ENCODE measurements at places on chromosomes 2 and 18.

DNA sequence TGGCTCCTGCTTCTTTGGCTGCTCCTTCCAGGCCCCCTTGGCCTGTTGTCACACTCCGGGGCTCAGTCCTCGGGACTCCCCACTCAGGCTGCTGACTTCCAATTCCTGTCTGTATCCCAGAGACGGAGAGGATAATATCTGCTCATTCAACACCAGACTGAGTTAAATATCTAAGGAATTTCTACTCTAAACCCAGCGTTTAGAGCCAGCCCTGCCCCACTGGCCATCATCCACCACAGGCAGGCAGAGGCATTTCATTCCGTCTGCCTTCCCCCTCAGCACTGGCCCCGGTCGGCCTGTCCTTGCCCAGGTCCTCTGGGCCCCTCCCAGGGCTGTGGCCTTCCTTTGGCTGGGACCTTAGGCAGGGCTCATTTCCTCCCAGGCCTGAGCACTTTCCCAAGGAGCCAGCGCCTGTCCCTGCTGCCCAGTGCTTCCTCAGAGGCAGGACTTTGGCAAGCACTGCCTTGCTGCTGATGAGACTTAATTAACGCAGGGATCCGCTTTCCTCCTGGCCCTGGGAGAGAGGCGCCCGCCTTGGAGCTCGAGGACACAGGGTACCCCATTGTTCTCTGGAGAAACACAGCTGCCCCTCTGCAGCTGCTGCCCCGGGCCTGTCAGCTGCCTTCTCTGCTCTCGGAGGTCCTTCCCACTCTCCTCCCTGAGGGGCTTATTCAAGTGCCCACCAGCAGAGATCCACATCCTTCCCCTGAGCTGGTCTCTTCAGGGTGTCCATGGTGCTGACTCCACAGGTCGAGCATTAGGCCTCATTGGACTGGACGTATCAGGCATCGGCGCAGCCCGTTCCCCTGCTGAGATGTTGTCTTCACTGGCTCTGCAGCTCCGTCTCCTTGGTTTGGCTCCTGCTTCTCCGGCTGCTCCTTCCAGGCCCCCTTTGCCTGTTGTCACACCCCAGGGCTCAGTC is 42.8 kb downstream of the ATOH8 start:
- no peak for DNase-seq

GRCh38 chr2:219161097-219161496 is 482 bp upstream of the NHEJ1 start:
- no peak for DNase-seq

DNA sequence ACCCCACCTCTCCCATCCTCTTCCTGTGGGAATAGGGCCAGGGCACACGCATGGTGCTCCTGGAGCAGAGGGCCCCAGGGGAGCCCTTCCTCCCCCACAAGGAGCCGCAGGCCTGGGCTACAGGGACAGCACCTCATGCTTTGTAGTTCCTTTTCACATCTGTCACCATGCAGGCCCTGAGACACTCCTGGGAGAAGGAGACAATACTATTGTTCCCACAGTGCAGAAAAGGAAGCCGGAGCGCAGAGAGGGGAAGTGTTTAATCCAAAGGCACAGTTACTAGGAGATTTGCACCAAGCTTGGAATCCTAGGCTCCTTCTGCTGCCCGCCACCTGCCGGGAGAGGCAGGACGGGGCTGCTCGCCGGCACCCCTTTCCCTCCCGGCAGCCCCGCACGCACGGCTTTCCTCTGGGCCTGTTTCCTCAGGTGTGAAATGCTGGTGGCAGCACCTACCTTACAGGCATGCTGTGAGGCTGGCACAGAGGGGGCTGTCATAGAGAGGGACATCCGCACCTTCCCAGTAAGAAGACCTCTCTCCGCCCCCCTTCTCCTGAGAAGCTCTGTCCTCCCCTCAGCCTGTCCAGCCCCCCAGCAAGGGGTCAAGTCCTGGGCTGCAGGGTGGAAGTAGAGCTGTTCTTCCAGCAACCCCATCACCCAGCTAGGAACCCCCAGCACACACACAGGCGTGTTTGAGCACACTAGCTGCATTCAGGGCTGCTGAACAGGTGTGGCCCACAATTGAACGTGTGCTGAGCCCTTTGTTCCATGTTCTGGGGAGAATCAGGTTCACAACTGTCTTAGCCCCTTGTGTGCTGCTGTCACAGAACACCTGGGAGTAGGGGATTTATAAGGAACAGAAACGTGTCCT is 62.6 kb downstream of the SMAD7 start:
- DNase-seq, result no peak

DNA sequence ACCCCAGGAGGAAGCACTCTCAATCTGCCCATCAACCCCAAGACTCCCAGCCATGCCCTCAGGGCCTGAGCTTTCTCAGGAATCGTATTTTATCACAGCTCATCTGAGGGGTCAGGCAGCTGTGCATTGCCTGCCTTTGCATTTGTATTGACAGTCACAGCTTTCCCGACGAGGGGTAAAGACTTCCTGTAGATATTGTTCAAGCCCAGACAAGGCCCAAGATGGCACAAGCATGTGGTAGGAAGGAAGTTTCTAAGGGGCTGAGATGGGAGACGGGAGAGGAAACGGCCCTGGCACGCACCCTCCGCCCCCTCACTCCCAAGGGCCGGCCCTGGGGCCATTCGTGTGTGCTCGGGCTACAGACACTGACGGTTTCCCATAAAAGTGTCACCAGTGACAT is 34.2 kb upstream of the PRLH start:
- DNase-seq, result no peak

DNA sequence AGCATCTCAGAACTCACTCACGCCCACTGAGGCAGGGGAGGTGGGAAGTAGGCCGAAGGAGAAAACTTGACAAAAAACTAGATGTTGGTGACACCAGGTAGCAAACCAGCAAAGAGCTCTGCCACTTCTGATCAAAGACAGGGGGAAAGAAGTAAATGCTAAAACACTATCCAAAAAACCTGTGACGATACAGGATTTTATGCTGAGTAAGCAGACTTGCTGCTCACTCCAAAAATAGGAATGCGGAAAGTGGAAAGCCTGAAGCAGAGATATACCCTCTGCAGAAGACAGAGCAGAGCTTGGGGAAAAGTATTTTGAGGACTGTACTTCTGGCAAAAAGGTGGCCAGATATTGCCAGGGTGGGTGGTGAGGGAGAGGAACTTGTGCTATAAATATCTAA is 73.3 kb upstream of the YPEL5 start:
- DNase-seq, result no peak

DNA sequence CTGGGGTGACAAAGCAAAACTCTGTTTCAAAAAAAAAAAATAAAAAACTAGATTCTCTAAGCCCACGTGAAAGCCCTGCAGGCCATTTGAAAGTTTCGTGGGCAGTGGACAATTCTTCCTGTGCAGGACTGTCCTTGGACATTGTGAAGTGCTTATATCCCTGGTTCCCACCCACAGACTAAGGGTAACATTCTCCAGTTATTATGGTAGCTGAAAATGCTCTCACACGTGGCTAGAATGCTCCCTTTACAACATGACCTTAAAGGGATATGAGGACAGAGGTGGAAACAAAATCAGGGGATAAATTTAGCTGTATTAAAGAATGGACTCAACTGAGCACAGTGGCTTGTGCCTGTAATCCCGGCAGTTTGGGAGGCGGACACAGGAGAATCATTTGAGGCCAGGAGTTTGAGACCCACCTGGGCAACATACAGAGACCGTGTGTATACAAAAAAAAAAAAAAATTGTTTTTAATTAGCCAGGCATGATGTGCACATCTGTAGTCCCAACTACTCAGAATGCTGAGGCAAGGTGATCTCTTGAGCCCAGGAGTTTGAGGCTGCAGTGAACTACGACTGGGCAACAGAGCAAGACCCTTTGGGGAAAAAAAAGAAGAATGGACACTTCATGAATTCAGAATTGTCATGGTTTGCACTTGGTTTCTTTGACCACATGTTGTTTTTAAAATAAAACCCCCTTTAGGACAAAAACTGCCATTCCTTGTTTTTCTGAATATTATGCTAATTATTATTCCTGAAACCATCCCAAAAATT is 167.9 kb downstream of the MGAT5 start:
- DNase-seq, result no peak

DNA sequence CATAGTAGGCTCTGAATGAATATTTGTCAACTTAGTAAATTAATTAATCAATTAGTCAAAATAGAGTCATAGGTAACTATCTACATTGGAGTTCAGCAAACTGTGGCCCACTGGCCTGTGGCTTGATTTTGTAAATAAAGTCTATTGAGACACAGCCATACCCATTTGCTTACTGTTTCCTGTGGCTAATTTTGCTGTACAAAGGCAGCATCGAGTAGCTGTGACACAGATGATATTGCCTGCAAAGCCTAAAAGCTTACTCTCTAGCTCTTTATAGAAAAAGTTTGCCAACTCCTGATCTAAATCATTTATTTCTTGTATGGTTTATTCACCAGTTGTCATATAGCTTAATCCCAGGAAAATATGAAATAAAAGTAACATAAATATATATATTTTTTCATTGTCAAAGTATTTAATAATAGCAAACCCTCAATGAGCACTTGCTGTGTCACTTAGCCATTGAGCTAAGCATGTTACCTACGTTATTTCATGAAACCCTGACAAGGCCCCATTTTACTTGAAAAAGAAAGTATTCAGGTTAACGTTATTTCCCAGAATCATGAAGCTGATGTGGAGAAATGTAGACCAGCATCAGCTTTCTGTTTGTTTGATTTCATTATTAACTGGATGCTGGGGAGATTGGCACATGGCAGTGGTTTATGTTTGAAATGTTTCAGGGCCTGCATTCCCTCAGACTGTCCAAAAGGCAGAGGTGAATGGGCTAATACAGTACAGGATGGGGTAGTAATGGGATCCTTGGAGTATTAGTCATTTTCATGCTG is 69.6 kb downstream of the ICOS start:
- DNase-seq, result no peak

GRCh38 chr2:147440734-147441133 is 404.1 kb upstream of the ACVR2A start:
- DNase-seq, result no peak

DNA sequence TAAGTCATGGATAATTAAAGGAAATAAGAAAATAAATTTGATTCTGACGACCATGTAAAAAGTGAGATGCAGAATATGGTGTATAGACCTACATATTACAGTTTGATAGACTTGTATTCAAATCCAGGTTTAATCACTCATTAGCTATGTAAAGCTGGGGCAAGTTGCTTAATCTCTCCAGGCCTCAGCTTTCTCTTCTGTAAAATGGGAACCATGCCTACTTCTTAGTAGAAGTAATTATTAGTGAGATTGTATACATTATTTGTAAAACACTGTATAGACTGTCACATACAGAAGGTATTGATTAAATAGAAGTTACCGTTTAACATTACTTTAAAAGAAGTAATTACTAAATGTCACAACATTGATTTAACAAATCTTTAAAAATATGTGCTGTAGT is 392.2 kb downstream of the STK39 start:
- no peak for DNase-seq

- no peak for DNase-seq
Measured at GRCh38 chr18:79542876-79543750, 136.5 kb upstream of the CTDP1 start.

Measured in central memory CD4-positive, alpha-beta T cell (primary cell).